ENCODE measurements at places on chromosomes 2 and 18.

DNA sequence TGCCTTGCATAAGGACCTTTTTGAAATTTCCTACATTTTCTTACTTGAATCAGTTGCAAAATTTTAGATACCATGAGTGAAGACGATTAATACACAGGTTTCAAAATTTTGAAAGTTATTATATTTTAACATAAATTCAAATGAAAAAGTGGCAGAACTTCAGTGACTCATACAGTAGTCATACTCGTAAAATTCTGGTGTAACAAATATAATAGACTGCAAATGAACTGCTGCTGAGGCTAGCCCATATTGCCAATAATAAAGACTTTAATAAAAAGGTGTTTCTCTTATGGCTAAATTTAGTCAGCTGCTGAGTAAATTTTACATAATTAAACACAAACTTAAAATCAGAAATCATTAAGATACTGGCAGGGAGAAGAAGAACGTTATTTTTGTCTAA is 36.9 kb downstream of the MSH6 start:
- no peak for DNase-seq

- DNase-seq, result no peak
Observed at GRCh38 chr2:132489150-132489549, 72.5 kb downstream of the GPR39 start.

DNA sequence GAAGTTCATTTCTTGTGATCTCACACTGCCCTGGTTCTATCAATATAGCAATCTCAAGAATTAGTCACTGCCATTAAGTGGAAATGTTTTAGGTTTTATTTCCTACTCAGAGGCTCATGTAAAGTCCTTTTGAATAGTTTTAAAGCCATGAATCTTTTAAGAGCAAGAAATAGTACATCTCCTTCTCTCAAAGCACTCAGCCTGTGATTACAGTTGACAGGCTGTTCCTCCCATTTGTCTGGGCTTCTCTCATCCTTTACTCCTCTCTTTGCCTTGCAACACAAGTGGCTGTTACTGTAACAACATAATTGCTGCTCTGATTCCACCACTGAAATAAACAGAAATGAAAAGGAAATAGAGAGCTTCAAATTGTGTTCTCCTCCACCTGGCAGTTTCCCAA is 18.4 kb downstream of the GRP start:
- DNase-seq, result no peak

DNA sequence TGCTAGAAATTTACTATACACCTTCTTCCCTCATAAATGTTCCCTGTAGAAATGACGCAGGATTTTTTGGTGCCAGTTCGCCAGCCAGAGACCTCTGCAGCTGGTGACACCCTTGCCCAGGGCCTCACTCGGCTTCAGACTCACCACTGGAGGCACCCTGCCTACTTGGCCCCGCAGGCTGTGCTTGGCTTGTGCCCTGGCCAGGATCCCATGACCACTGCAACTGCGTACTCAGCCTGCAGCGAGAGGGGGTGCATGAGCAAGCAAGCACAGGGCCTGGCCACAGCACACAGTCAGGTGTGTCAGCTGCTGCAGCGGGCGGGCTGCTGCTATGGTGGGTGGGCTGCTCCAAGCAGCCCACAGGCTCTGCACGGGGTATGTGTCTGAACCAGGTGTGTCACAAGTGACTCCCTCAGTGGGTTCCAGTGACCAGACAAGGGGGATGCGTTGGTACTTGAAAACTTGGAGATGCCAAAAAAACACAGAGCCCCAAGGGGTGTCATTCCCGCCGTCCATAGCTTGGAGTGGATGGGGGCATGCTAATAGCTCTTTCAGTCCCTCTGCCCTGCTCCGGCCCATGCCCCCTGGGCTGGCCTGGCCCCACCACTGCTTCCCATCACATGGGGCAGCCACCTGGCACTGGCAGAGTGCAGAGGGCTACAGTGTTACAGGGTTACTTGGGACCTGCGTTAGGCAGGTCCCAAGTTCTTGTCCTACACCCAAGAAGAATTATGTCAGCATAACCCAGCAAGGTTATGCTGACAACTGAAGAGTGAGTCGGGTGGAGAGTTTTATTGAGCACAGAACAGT is 46.6 kb upstream of the TANC1 start:
- no peak for DNase-seq

DNA sequence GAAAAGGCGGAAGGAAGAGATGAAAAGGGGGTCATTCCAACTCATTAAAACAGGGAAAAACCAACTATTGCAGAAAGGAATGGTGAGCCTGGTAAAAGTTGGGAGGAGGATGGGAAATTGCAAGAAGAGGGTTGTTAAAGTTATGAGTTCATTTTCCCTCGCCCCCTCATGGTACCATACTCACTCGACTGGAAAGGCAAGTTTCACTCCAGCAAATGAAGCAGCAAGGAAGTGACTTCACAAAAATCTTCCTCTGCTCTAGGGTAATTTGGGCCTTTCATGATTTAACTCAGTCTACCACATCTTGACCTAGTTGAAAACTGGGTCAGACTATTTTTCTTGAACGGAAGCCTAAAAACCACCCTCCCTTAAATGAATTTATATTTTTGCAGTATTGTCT is 22.8 kb upstream of the DAW1 start:
- DNase-seq, result no peak

DNA sequence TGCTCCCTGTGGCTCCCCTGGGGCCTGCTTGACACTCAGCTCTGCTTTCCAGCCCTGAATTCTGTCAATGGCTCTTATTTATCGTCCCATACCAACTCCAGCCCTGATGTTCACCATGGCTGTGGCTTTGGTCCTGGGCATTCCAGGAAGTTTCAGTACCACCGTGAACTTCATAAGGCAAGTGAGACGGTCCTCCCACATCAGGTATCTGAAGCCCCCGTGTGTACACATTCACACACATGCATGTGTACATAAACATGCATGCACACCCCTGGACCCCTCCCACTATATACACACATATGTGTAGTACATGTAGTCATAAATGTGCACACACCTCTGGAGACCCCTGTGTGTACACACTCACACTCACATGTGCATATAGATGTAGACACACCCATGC is 43.3 kb upstream of the PUM2 start:
- DNase-seq, result no peak

DNA sequence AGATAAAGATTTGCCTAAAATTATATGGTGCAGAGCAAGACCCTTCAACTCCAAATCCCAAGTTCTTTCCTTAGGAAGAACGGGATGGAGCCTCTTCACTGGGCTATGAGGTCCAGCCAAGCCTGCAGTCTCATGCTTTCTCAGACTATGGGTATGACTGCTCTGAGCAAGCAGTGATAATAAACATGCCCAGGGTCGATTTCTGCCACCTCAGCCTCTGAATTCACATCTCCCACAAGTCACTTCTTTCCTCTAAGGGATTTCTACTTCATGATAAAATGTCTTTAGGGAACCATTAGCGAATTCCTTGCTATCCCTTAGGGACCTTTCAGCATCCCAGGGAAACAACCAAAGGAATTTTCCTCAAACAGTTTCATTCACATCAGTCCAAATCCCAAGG is 94.8 kb downstream of the GFPT1 start:
- no peak for DNase-seq

Data from activated T-cell treated with anti-CD3 and anti-CD28 coated beads, Interleukin-2, amount 50 U/mL, for 24 hours (primary cell).